ENCODE measurements at places on chromosomes 16 and 17.

DNA sequence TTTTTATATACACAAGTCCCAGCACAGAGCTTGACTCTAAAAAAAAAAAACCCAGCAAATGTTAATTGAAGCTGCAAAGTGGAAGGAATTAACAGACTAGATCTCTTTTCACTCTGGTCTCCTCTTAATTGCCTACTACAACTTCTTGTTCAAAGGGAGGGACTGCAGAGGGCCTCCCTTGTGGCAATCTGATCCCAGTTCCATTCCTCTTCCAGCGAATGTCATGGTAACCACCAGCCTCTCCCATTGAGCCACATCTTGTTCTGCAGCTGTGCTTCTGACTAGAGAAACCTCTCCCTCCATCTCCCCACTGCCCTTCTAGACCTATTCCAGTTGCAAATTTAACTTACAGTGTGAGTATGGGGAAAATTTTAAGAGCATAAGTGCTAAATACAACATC is 5.9 kb downstream of the SUPT6H start:
- DNase-seq: no peak

DNA sequence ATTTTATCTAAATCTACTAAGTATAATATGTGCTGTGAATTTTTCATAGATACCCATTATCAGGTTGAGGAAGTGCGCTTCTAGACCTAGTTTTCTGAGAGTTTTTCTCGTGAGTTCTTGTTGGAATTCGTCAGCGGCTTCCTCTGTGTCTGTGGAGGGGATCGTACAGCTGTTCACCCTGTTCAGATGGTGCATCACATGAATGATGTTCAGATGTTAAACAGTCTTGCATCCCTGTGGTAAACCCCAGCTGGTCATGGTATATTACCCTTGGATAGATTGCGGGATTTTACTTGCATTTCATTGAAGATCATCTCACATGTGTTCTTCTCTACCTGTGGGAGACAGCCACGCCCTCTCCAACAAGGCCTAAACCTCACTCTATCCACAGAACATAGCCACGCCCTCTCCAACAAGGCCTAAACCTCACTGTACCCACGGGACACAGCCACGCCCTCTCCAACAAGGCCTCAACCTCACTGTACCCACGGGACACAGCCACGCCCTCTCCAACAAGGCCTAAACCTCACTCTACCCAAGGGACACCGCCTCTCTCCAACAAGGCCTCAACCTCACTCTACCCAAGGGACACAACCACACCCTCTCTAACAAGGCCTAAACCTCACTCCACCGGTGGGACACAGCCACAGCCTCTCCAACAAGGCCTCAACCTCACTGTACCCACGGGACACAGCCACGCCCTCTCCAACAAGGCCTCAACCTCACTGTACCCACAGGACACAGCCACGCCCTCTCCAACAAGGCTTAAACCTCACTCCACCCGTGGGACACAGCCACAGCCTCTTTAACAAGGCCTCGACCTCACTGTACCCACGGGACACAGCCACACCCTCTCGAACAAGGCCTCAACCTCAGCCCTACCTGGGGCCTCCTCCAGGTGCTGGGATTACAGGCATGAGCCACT is 180.2 kb upstream of the CHMP6 start:
- DNase-seq: no peak

- DNase-seq: peak; percentile 60
These were observed 14.3 kb downstream of the KPNB1 start for GRCh38 chr17:47663912-47664623.

- DNase-seq: no peak
These were observed 924 bp downstream of the ZNF598 start for GRCh38 chr16:2008631-2009163.

- no peak for DNase-seq
These were observed 67.7 kb downstream of the CYLD start for GRCh38 chr16:50809561-50809960.

- DNase-seq: no peak
These were observed 16.1 kb upstream of the UBTF start for GRCh38 chr17:44235583-44235936.

GRCh38 chr17:57246257-57246656 is 10.1 kb upstream of the MSI2 start:
- DNase-seq: no peak

- DNase-seq: no peak
These were observed 322.1 kb downstream of the MAP2K4 start for GRCh38 chr17:12342609-12343435.

DNA sequence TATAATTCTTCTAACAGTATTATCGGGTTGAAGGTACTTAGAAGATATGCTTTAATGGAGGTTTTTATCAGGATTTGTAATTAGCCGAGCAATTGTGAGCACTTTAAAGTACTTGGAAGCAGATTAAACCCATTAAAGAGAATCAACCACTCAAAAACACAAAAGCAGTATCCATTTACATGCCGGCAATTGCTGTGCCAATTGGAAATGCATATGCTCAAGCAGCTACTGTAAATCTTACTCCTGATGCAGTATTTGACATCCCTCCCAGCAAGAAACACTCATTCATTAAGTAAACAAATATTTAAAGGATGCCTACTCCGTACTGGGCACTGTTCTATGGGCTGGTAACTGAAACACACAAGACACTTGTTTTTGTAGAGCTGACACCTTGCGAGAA is 11.4 kb upstream of the CCL1 start:
- no peak for DNase-seq

- no peak for DNase-seq
These were observed 3.5 kb upstream of the MYADML2 start for GRCh38 chr17:81950501-81950900.

- DNase-seq: no peak
These were observed 1.8 kb downstream of the CCDC42 start for GRCh38 chr17:8742819-8743218.

- DNase-seq: no peak
These were observed 6.6 kb downstream of the C16orf95 start for GRCh38 chr16:87310610-87311009.

- peak; percentile 34 for DNase-seq
These were observed 1.1 kb downstream of the MAPT start for GRCh38 chr17:45895304-45895968.

DNA sequence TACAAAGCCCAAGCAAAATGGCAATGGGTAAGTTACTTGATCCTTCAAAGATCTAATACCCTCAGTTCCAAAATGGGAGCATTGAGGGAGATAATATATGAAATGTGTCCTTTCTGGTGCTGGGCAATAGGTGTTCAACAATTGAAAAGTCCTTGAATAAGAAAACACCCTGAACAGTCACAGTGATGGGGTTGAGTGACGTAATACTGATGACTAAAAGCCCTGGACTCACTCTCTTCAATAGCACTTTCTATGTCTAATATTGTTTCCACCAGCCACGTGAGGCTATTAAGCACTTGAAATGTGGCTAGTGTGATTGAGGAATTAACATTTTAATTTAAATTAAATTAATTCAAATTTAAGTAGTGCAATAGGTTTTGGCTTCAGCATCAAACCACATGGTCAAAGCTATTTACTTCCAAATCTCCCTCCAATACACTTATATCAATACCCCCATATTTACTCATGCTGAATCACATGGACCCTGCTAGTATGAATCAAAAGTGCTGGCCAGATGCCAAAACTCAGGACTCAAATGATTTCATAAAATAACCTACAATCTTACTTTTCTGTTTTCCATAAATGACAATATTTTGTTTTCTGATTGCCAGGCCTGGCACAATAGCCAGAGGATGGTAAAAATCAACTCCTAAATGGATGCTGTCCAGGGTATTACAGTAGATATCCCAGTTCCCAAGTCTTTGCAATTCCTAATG is 516.2 kb downstream of the HAPSTR1 start:
- DNase-seq: no peak

- no peak for DNase-seq
These were observed 49.9 kb downstream of the ELAC2 start for GRCh38 chr17:12967962-12968361.

- peak; percentile 49 for DNase-seq
These were observed 35.8 kb upstream of the ADGRG1 start for GRCh38 chr16:57592591-57593003.

- peak; percentile 42 for DNase-seq
These were observed 17.5 kb upstream of the C17orf78 start for GRCh38 chr17:37358098-37358829.

DNA sequence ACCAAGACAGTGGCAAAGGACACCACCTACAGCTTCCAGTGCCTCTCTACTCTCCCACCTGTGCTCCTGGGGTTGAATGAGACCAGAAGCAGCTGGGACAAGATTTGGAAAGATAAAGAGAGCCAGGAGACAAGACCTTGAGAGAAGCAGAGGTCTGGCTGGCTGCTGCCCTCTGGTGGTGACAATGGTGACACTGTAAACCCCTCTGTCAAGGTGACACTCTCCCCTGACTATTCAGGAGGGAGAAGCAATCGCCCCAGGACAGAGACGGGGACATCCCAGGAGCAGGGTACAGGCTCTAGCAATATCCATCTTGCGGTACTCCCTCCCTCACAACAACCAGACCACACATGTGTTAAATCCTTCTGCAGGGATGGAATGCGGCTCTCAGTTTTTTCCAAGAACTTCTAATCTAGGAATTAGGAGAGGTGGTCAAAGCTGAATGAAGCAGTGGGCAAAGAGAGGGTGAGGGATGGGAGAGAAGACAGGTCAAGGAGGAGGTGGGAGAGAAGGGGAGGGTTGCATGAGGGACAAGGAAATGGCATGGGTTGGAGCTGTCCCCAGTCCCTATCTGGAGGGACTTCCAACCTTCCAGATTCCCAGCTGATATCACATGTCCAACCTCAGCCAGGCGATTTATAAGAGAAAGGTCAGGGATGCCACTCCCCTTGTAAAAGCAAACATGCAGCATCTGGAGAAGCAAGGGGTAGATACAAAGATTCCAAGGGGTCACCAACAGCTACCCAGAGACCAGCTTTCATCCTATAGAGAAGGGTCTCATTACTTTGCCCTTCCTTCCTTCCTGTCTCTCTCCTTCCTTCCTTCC is 2.9 kb downstream of the PHOSPHO1 start:
- DNase-seq: peak; percentile 80

GRCh38 chr17:4469552-4469951 is 29.1 kb upstream of the SPNS2 start:
- DNase-seq: no peak

DNA sequence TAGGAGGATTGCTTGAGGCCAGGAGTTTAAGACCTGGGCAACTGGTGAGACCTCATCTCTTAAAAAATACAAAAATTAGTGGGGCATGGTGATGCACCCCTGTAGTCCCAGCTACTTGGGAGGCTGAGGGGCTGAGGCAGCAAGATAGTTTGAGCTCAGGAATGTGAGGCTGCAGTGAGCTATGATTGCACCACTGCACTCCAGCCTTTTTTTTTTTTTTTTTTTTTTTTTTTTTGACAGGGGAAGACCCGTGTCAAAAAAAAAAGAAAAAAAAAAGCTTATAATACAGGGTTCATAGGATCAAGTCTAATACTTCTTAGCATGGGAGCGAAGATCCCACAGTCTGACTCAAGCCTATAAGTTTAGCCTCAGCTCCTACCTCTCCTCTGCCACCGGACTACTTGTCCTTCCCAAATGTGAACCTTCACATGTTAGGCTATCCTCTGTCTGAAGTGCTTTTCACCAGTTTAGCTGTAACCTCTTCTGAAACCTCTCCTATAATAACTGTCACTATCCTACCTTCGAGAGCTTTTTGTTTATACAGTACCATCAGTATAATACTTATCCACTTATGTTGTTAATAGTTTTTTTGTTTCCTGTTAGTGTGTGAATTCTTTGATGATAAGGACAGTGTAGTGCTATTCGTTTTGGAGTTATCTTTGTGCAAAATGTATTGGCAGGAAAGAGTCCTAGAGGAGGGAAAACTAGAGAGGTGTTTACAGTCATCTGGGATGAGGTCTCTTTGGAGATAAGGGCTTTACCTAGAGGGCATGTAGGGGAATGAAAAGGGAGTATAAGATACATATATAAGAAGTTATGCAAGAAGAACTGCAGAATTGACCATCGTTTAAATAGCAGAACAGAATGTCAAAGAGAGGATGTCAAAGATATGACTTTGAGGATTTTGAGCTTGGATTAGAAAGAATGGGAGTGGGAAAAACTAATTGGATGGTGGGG is 15.5 kb downstream of the CPD start:
- DNase-seq: no peak

DNA sequence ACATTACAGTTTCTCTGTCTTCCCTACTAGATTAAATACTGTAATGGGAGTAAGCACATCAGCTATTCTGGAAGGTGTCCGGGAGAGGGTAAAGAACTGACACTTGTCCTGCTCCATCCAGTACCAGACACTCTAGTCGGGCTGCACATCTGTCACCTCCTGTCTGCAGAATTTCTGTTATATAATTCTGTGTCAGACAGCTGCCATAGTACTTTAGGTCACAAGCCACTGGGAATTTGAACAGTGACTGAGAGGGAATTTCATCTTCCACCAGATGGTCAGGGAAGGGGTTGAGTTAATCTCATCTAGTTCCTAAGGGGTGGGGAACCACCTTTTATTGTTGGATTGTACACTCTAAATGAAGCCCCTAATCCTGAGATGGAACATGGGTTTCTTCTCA is 58.6 kb upstream of the NUDT7 start:
- no peak for DNase-seq

DNA sequence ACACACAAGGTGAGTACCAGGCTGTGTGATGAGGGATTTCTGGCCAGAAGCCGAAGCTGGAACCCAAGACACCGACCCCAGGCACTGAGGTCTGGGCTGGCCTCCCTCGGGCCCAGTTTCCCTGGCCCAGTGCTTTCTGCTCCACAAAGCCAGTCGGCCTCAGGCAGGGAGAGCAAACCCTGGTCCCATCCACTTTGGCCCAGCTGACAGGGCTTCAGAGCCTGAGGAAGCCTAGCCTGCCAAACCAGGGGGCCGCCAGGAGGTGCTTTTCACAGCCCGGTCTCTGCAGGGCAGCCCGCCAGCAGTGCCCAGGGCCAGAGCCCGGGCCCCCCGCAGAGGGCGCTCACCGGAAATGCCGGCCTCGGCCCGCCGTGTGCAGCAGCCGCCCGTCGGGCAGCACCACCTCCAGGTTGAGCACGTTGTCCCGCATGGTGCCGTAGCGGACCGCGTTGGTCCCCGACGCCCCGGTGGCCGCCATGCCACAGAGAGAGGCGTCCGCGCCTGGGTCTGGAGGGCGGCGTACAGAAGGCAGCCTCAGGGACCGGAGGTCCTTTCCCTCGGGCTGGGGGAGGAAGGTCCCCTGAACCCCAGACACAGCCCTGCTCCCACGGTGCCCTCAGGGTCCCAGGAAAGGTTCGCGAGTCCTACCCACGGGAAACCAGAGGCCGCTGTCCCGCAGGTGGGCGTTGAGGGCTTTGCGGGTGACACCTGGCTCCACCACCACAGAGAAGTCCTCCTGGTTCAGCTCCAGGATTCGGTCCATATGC is 2.2 kb downstream of the LDHD start:
- no peak for DNase-seq

Data from activated naive CD4-positive, alpha-beta T cell treated with anti-CD3 and anti-CD28 coated beads, Interleukin-2, amount 50 U/mL, for 16 hours (primary cell).